ENCODE measurements at places on chromosomes 11 and 22.

DNA sequence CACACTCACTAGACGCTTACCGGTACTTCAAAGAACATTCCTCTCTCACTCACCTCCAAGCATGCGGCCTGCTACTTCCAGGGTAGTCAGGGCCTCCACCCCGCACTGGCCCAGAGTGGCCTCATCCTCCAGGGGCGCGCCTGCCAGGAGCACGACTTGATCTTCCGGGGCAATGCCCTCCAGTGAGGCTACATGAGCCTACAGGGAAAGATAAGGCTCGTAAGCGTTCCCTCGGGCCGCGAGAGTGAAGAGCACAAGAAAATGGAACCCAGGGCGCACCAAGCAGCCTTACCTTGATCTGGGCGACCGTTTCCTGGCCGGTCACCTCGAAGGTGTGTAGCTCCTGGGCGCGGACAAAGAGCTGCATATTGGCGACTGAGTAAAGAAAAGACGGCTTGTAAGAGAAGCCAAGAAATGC, 478 bp downstream of the FAU start:
- no peak for DNase-seq

DNA sequence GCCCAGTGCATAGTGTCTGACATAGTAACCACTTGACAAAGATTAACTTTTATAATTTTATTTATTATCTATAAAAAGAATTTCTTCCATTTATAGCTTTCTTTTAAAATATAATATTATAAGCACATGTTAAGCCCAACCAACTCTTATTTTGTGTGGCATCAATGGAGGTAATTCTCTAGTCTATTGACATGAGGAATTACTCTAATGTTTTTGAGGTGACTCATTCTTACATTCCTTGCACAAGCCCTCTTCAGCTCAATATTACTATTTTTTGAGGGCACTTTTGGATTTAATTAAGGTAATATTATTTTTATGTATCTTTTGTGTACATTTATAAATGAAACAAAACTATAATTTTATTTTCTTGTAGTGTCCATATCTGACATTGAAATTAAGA, 59.6 kb downstream of the AASDHPPT start:
- peak; percentile 26 for DNase-seq

DNA sequence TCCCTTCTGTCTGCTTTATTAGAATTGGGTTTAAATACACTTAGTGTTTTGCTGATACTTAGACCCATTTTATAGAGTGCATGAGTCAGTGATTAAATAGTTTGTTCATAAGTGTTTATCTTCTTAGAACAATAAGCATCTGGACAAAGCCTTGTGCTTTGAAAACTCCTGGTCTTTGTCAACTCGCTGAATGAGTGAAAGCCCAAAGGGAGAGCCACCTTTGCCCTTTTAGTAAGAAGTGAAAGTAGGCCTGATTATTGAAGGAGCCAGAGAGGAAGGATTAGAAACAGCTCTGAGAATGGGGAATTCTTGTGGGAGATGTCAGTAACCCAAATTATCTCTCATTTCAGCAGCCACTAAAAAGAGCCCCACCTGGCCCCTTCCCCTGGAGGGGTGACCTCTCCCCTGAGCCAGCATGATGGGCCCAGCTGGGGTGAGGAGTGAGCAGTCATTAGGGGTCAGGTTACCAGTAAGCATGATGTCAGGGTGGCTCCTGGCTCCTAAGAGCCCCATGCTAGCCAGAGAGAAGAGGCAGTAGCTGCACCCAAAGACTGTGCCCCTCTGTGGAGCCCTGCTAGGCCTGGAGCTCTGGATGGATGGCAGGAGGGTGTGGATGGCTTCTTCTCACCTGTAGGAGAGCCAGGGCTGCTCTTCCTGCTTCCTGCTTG, 125.1 kb upstream of the E2F8 start:
- DNase-seq = no peak

- no peak for DNase-seq
Observed at GRCh38 chr11:129947474-129947873, 52.1 kb upstream of the NFRKB start.

DNA sequence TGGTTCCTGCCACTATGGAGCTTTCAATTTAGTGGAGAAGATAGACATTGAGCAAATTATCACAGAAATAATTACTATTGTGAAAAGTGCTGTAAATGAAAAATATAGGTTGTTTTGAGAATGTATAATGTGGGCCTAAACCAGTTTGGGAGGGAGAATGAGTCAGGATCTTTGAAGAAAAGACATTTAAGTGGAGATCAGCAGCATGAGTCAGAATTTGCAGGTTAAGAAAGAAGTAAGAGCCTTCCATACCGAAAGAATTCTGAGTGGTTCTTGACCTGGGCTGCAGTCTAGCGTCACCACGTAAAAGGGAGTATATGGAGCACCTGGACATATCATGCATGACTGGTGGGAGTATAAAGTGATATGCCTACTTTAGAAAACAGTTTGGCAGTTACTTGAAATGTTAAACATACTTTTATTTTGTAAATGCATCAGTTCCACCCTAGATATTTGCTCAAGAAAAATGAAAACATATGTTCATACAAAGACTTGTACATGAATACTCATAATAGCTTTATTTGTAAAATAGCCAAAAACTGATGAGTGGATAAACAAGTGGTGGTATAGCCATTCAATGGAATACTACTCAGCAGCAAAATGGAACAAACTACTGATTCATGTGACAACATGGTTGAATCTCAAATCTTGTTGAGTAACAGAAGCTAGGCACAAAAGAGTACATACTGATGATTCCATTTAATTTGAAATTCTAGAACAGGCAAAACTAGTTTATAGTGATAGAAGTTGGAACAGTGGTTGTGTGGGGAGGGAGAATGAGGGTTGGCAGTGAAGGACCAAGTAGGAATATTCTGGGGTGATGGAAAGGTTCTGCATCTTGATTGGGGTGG, 99.2 kb downstream of the STIM1 start:
- DNase-seq = peak; percentile 63

DNA sequence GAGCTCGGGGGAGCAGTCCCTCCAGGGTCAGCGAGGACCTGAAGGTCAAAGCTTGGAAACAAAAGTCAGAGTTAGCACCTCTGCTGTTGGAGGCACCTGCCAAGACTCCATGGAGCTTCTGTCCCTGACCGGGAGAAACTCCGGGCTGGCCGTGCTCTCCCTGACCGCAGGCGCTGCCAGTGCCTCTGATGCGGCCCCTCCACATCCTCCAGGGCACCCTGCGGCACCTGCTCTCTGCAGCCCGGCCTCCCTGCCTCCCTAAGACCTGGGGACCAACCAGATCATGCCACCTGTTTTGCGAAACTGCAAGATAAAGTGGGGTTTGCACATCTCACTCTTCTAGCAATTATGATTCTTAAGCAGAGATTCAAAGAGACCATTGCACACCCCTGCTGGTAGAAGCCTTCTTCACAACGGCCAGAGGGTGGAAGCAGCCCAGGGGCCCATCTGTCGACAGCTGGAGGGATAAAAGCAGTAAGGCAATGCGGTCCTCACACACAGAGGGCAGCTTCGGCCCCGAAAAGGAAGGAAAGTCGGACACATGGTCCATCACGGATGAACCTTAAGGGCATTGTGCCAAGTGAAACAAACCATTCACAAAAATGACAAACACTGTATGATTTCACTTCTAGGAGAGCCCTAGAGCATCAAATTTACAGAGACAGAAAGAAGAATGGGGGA, 477.1 kb downstream of the BRD1 start:
- no peak for DNase-seq

DNA sequence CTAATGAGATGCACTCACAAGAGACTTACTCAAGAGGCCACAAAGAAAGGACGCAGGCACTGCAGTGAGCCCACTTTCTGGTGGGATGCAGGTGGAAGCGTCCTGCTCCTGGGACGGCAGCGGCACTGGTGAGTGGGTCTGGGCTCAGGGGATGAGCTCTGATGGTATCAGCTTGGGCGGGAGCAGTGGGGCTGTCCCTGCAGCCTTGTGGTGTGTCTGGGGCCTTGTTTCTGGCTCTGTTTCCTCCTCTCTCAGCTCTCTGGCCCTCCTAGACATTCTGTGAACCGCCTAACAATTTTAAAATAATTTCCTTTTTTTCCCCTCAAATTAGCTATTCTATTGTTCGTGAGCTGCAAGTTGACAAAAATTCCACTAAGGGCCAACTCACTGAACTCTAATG, 8.8 kb upstream of the ST14 start:
- DNase-seq = no peak

GRCh38 chr11:69576069-69576782, 64.7 kb upstream of the CCND1 start:
- no peak for DNase-seq

DNA sequence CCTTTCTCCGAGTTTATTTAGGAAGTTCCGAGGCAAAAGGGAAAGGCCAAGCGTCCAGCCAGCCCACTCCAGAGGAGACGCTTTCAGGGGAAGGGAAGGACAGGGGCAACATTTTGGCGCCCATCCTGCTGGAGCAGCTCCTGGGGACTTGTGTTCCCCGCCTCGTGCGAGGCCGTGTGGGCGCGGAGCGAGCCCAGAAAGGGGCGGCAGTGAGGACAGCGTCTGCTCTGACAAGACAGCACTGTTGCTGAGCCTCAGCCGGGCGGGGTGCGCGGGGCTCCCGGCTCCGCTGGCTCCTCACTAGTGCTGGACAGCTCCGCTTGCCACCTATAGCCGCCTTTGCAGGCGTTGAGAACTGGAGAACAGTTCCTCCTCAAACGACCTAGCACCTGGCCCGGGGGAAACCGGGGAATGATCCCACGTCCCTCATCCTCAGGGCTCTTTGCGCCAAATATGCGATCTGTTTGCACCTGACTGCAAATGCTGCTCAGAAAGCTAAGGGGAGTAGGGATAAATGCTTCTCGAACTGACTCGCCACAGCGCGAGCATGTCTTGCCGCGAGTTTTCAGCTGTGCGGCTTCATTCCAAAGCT, 722 bp upstream of the GUCY1A2 start:
- DNase-seq = peak; percentile 78

DNA sequence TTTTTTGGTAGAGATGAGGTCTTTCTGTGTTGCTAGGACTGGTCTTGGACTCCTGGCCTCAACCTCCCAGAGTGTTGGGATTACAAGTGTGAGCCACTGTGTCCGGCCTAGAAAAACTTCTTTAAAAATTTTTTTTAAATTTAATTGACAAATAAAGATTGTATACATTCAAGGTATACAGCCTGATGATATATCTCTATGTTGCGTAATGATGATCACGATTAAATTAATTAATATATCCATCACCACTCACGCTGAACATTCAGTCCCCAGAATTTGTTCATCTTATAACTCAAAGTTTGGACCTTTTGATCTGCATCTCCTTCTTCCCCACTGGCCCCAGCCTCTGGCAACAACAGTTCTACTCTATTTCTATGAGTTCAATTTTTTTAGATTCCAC, 27.2 kb downstream of the VSTM5 start:
- DNase-seq = no peak

DNA sequence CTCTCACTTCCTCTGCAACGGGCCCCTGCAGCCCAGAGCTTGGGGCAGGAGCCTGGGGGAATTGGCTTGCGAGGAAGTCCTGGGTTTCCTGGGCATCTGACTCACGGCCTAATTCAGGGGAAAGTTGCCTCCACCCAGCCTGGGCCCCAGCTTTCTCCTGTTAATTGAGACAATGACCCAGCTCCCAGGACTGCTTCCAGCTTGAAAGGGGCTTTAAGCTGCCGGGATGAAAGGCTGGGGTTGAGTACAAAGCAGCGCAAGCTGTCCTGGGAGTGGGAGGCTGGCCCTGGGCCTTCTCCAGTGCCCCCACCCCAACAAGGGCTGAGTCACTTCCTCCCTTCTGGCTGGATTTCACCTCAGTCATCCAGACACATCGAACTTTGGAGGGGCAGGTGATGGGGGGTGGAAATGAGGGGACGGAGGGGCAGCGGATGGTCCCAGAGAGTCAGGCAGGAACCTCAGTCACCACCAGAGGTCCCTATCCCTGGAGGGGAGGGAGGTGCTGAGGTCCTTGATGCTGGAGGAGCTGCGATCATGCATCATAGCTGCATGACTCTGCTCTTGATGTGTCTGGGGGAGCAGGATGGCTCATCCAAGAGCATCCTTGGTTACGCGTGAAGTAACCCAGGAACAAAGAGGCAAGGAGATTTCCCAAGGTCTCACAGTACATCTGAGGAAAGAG, 30.1 kb upstream of the OAF start:
- peak; percentile 75 for DNase-seq

DNA sequence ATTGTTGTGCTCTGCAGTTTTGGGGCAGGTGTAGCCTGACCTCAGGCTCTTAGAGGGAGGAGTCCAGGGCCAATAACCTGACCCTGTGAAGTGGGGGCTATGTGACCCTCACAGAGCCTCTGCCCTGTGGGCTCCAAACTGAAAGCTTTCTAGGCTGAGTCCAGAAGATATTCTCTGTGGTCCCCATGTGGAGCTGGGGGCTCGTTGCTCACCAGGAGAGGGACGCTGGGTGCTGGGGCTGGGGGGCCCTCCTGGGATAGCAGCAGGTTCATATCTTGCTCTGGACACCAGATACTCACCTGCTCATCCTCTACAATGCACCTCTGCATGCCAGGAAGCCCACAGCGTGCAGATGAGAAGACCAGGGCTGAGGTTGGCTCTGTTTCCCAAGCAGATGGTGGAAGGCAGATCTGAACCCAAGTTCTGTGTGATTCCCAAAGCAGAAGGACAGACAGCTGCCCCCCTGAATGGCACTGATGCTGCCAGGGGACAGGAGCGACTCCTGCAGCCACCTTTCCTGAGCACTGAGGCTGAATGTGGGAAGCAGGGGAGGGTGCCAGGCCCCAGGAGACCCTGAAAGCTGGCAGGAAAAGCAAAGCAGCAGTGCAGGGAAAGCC, 1022.0 kb downstream of the TBC1D22A start:
- DNase-seq = no peak

GRCh38 chr11:40130427-40130826, 1329.0 kb downstream of the LRRC4C start:
- no peak for DNase-seq

- DNase-seq = no peak
Observed at GRCh38 chr11:17481905-17482304, 5.3 kb upstream of the ABCC8 start.

DNA sequence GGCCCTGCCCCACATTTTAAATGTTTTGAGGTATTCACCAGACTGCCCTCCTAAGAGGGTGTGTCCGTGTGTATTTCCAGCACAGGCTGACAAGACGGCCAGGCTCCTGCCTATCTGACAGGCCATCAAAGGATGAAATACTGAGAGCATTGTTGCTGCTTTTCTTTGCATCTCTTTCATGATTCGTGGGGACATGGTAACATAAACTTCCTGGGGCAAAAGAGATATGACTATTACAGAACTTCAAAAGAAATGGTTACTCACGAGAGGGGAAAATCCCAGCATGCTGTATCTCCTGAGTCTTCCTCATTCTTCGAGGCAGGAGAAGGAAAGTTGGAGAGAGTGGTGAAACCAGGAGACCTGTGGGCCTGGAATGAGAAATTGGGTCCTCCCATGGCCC, 10.3 kb upstream of the BIK start:
- no peak for DNase-seq

DNA sequence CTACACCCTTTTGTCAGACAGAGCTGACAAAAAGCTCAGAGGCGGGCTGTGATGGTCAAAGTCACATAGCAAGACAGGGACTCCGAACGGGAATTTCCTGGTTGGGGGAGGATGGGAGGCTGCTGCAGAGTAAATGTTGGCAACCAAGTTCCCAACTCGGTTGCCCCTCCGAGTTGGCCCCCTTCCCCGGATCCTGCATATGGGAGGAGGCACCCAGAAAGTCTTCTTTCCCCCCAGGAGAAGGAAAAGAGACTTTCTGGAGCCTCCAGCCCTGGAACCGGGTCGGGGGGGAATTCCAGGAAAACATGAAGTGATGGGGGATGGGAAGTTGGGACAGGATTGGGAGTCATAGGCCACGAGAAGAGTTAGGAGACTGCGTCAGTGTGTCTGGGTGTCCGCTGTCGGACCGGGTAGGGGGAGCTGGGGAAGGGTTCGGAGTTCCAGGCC, 614 bp downstream of the SELENOM start:
- DNase-seq = no peak

- no peak for DNase-seq
Observed at GRCh38 chr11:76197332-76197731, 9.0 kb downstream of the WNT11 start.
